ENCODE measurements at places on chromosomes 7 and 10. TPM values are rescaled to one million over a fixed set of nuclear protein-coding genes. Genes with fewer than 3 reads are reported as not detected.

NOBOX gene
- total RNA-seq, result not detected

KNDC1 gene
- total RNA-seq, result 1.3 TPM

OGDHL gene
- total RNA-seq, result 8.3 TPM

NEUROG3 gene
- not detected for total RNA-seq

TMEM26 gene
- total RNA-seq, result 0.15 TPM

COA1 gene
- total RNA-seq, result 58.0 TPM

ZNF438 gene
- 16.2 TPM for total RNA-seq

FAM25G gene
- not detected for total RNA-seq

SPDYE5 gene
- not detected for total RNA-seq

STOX1 gene
- total RNA-seq, result 0.14 TPM

SEMA3D gene
- total RNA-seq, result 2.4 TPM

RINT1 gene
- 11.8 TPM for total RNA-seq

ODAD2 gene
- total RNA-seq, result 0.29 TPM

MYH16 gene
- total RNA-seq, result not detected

LGI1 gene
- 0.45 TPM for total RNA-seq

IMPDH1 gene
- total RNA-seq, result 13.9 TPM

HOXA1 gene
- 0.29 TPM for total RNA-seq

- DNase-seq, result no peak
These were observed 6.8 kb upstream of the NODAL start for GRCh38 chr10:70448236-70448635.

GRCh38 chr7:109836016-109836415 lies 1254.9 kb upstream of the LRRN3 start:
- no peak for DNase-seq

- DNase-seq, result no peak
These were observed 504.6 kb upstream of the MKI67 start for GRCh38 chr10:128630787-128631252.

DNA sequence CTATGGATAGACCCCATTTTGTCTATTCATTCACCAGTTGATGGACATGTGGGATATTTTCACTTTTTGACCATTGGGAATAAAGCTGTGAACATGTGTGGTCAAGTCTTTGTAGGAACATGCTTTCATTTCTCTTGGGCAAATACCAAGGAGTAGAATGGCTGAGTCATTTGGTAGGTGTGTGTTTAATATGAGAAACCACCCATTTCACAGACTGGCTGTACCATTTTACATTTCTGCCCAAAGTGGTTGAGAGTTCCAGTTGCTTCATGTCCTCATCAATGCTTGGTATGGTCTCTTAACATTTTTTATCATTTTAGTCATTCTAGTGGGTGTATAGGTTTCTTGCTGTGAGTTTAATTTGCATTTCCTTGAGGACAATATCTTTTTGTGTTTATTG lies 124.9 kb upstream of the RHEB start:
- DNase-seq, result no peak

GRCh38 chr10:109956454-109957091 lies 33.3 kb upstream of the XPNPEP1 start:
- no peak for DNase-seq

- no peak for DNase-seq
These were observed 144.5 kb upstream of the BMPER start for GRCh38 chr7:33760834-33761233.

DNA sequence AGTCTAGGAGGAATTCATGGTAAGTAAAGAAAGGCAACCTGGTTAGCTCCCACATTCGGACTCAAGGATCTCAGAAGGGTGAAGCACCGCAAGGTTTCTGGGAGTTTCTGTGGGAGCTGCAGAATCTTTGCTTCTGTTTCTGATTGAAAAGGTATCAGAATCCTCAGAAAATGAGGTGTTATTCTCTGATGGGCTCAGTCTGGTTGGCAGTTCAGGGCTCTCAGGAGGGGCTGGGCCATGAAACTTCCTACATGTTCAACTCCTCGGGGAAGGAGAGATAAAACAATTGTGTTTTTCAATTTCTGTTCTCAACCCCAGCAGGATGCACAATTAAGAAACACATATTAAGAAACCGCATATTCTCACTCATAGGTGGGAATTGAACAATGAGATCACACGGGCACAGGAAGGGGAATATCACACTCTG lies 9.1 kb downstream of the OR2A7 start:
- DNase-seq, result no peak

- DNase-seq, result no peak
These were observed 154.1 kb upstream of the MTPN start for GRCh38 chr7:136131304-136131630.

DNA sequence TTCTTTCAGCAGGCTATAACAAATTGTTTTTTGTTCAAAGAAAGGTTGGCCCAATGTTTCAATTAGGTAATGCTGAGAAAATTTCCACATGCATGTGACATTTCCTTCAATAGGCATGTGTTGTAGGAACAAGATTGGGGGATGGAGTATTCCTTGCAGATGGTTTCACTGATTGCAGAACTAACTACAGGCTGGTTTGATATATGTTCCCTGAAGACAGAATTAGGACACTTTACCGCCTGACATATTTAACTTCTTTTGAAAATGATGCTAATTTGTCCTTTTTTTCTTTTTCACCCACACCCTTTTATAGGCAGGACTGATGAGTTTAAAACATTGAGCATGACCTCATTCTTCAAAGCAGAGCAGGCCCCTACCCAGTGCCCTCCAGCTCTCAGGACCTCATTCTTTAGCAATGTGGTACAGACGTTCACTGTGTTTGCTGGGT lies 163.3 kb downstream of the CPED1 start:
- DNase-seq, result no peak

GRCh38 chr10:33279811-33280602 lies 54.5 kb downstream of the NRP1 start:
- DNase-seq, result no peak

GRCh38 chr10:61232780-61233179 lies 220.4 kb downstream of the TMEM26 start:
- DNase-seq, result no peak

DNA sequence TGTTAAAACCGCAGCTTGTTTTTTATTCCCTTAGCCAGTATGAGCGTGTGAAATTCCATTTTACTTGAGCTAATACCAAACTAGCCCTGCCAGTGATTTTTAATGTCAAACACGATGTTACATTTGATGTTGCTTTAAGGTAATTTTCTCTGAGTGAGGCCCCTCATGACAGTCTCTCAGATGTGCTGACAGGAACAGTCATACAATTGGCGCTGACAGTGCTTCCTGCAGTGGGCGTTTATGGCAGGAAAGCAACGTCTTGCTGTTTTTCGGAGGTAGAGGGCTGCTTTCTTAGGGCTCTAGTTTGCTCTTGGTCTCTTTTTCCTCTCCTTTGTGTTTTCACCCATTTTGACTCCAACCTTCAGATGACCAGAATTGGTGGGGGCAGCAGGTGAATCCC lies 19.3 kb downstream of the PON1 start:
- DNase-seq, result no peak

- no peak for DNase-seq
These were observed 2.8 kb downstream of the PRF1 start for GRCh38 chr10:70599791-70600190.

GRCh38 chr7:13099154-13099795 lies 411.8 kb downstream of the ARL4A start:
- no peak for DNase-seq

DNA sequence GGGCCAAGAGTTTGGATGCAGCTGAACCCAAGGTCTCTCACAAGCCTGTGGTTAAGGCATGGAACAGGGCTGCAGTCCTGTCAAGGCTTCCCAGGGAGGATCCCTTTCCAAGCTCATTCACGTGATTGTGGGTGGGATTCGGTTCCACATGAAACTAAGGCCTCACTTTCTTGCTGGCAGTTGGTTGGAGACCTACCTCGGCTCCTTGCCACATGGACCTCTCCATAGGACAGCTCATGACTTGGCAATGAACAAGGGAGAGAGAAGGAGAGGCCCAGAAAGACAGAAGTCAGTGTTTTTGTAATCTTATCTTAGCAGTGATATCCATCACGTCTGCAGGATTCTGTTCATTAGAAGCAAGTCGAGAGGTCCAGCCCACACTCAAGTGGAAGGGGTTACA lies 583.8 kb downstream of the LRMDA start:
- peak; percentile 44 for DNase-seq

DNA sequence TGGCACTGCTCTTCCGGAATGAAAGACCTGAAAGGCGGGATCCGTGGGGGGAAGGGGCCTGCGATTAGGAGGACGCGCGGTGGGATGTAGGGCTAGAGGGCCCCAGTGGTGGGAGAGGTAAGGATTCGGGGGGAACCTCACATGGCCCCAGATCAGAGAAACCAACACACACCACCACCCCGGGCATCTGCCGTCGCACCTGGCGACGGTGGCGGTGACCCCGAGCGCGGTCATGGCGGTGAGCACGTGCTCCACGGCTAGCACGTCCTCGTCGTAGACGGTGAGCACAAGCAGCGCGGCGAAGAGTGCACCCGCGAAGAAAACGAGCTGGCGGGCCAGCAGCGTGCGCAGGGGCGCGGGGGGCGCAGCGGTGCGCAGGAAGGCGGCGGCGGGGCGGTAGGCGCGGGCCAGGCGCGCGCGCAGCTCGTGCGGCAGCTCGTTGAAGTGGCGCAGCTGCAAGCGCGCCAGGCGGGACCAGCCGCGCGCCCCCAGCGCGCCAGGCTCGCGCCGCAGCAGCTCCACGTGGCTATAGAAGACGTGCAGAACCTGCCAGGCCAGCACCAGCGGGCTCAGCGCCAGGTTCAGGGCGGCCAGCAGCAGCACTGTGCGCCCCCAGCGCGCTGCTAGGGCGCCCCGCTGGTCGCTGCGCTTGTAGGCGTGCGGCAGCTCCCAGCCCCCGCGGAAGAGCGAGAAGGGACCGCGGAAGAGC lies 5.7 kb downstream of the ATG9B start:
- no peak for DNase-seq

GRCh38 chr7:19061331-19061730 lies 56.1 kb downstream of the TWIST1 start:
- no peak for DNase-seq

- DNase-seq, result no peak
These were observed 20.4 kb downstream of the ELFN1 start for GRCh38 chr7:1690359-1690958.

- no peak for DNase-seq
These were observed 14.8 kb downstream of the EIF4EBP2 start for GRCh38 chr10:70418713-70419112.

- DNase-seq, result no peak
These were observed 240.6 kb downstream of the DGKI start for GRCh38 chr7:137606061-137606674.

GRCh38 chr7:47026780-47027361 lies 555.0 kb downstream of the TNS3 start:
- no peak for DNase-seq

DNA sequence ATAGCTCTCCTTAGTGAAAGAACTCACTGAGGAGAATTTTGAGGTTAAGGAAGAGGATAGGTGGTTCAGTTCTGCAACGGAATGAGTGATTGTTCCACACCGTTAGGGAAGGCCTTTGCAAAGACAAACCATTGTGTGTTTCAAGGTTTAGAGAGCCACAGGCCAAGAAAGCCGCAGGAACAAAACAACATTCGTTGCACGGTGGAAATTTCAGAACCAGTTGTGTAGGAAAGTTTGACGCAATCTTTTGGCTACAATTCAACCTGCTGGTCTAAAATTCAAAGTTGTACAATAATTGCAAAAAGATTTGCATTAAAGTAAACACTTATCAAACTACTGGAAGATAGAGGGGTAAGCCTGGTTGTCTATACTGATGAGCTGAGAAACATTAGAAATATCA lies 91.4 kb downstream of the FAM107B start:
- DNase-seq, result no peak

DNA sequence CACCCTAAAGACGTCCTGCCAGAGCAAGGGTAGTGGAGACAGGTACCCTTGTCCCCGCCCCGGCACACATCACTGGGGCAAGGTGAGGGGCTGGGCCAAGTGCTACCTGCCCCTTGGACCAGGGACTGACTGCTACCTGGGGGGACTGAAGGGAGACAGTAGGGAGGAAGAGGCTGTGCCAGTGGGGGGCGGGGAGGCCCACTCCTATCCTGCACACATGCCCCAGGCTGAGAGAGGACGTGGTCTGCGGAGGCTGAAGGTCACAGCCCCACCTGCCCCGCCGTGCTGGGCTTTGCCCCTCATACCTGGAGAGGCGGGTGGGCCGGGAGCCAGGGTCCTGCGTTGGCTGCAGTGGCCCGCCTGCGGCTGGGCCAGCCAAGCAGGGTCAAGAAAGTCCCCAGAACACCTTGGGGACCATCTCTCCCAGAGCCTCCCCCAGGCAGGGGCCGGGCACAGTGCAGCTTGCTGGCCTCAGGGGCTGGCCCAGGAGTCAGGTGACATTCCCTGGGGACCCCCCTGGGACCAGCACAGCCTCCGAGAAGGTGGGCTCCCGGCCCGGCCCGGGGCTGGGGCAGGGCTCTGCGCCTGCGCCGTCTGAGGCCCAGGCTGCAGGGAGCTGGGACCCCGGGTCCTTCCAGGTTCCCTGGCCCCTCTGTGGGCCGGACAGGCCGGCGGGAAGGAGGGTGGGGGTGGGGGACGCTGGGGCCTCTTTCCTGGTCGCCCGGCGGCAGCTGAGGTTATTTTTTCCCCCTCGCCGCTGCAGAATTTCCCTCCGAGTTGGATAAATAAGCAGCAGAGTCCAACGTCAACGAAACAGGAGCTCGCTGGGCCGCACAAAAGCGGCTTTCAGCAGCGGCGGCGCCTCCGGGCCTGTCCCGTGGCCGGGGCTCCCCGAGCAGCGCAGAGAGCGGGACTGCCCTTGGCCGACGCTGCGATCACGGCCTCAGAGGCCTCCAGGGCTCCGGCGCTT lies 9.8 kb upstream of the FZD9 start:
- peak; percentile 79 for DNase-seq

DNA sequence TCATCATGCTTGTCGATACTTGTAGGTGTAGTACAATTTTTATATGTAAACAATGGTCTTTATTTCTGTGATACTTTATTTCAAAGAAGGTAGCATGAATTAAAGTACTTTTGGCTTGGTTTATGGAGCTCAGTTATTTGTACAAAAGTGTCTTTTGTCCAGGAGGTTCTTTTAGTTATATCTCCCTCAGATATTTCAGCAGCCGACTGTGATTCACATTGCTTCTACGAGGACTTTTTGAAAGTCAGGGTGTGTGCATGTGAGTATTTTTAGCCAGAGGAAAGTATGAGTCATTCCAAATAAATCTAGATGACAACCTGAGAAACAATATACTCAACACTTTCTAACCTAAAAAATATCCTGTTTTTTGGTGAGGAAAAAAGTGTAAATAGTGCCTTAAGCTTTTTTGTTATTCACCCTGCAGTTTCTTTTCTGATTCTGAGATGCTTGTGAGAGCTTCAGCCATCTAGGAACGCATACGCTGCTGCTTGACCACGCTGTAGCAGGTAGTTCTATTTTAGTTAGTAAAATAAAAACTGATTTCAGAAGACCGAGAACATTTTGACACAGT lies 595 bp upstream of the SUN1 start:
- no peak for DNase-seq

- no peak for DNase-seq
These were observed 213.4 kb downstream of the USP6NL start for GRCh38 chr10:11397980-11398580.

GRCh38 chr7:64884913-64885370 lies 18.1 kb upstream of the ZNF273 start:
- no peak for DNase-seq
